ENCODE measurements at places on chromosomes 1 and 21.
A peak's percentile ranks its signal among the peaks of the same experiment; 100 is the strongest.

GRCh38 chr1:11654939-11655808, 497 bp downstream of the FBXO44 start:
- no peak for DNase-seq

GRCh38 chr1:15028102-15028501, 125.4 kb upstream of the TMEM51 start:
- DNase-seq = no peak

GRCh38 chr1:53470155-53470554, 11.0 kb downstream of the DMRTB1 start:
- no peak for DNase-seq

- DNase-seq = no peak
Observed at GRCh38 chr1:30856260-30856790, 52.2 kb downstream of the SDC3 start.

GRCh38 chr1:50110656-50111055, 1.9 kb downstream of the ELAVL4 start:
- no peak for DNase-seq

GRCh38 chr1:168504064-168504837, 39.5 kb downstream of the XCL2 start:
- peak; percentile 64 for DNase-seq

DNA sequence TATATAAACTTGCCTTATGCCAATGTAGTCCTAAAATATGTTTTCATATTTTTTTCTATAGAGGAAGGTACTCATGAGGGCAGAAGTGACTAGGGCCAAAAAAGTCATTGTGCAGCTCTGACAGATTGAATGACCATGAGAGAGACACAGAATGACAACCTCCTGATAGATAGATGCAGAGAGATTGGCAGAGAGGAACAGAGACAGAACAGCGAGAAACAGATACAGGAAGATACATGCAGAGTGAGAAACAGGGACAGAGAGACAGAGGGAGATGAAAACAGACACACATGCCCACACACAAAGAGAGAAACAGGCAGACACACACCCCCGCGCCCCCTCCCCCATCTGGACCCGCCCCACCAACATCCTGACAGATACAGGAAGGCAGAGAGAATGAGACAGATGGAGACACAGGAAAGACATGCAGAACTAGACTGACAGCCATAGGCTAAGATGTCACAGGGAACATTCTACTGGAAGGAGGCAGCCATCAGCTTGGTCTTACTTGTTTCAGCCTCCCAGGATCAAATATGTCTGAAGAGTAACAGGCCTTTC, 211.1 kb downstream of the ST6GALNAC3 start:
- no peak for DNase-seq

DNA sequence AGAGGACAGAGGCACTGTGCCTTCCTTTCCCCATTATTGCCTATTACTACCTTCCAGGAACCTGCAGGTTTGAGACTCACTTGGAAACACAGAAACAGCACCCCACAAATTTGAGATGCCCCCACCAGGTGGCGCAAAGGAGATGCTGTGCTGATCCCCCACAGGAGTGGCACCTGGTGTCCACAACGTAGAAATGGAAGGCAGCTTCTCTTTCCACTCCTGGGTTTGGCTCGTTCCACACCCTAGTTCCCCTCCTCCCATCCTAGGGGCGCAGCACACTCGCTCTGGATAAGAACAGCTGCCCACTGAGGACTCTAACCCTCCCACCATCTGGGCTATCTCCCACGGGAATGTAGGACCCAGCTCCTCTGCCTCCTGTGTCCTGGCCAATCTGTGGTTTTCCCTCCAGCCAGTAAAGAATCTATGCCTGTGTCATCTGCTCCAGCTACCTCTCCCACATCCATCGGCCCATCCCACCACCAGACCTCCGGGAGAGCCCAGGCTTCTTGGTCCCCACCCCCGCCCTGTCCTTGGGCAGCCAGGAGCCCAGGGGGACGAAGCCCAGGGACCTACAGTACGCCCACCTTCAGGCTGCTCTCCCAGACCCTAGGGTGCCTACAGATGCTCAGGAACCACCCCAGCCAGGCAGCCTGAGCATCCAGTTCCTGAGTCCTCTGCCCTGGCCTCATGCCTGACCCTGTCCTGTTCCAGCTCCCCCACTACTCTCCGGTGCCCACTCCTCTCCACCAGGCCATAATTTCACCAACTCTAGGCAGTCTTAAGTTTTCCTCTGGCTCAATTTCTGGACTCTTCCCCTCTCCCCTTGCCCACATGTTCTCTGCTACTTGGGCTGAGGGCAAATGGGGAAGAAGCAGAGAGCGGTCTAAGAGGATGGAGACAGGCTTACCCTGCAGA, 549 bp downstream of the THBS3 start:
- peak; percentile 95 for DNase-seq

- DNase-seq = no peak
Observed at GRCh38 chr1:67137307-67137753, 2.6 kb upstream of the C1orf141 start.

DNA sequence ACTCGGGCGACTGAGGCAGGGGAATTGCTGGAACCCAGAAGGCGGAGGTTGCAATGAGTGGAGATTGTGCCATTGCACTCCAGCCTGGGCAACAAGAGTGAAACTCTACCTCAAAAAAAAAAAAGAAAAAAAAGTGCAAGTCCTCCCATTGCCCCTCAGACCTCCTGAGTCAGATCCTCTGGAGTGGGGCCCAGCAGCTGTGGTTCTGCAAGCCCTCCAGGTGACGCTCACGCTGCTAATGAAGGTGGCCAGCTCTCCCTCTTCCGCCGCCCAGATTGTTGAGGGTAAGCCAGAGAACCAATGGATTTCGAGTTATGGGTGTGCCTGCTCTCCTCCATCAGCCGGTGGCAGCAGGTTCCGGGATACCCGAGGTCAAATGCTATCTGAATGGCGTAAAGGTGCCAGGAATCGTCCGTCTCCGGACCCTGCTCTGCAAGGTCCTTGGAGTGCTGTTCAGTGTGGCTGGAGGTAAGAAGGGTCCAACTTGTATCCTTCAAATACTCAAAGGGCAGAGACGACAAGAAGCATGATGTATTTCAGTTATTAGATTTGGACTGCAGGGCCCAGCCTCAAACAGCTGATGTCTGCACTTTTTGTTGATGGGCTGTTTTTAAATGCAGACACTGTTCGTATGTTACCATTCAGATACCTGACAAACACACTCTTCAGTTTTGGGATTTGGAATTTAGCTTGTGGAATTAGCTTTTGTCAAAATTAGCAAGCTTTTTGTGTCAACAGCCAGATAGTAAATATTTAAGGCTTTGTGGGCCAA, 17.6 kb downstream of the CLCN6 start:
- DNase-seq = no peak

- DNase-seq = no peak
Observed at GRCh38 chr1:81808760-81809159, 8.0 kb downstream of the ADGRL2 start.

- DNase-seq = peak; percentile 11
Observed at GRCh38 chr1:192609110-192610079, 26.6 kb upstream of the RGS13 start.

DNA sequence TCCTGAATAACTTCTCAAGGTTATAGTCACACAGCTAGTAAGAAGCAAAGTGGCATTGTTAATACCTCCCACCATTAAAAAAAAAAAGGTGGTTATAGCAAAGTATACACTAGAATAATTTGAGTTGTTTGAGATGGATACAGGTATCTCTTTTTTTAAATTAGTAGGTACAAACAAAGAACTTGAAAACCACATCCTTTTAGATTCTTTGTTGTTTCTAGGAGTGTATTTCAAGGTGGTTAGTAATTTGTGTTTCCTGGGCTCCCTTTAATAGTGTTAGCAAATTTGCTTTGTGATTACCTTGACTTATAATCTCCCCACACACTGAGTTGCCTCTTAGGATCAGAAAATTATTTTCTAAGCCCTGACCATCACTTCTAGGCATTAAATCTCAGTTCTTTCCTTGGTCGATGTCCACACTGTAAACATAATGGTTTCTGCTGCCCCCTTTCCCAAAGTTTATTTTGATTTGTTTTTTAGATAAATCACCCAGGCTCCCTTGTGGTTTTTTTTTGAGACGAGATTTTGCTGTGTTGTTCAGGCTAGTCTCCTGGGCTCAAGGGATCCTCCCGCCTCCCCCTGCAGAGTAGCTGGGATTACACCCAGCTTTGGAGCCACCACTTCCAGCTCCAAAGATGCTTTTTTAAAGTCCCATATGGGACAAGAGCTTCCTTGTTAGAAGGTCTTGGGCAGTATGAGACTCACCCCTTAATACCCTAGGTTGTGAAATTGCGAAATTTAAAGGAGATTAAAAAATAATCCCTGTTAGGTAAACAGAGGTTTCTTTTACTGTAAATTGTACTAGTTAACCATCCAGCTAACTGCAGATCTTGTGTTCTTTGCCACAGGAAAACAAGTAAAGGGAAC, 6.2 kb downstream of the AKIRIN1 start:
- no peak for DNase-seq

DNA sequence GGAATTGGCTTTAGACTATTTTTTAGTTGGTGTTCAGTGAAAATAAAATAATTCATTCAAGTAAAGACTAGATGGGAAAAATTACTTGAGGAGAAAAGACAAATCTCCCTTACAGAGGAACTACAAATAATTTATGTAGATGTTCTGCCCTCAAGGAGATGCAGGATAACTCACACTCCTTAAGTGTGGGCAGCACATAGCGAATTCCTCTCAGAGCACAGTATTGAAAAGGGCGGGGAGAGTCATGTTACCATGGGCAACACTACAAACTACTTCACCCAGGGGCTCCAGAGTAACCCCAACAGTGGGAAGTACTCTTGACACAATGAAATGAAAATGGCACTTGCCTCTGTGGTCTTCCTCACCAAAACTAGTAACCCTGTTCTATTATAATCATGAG, 20.6 kb upstream of the LAMC2 start:
- DNase-seq = no peak

DNA sequence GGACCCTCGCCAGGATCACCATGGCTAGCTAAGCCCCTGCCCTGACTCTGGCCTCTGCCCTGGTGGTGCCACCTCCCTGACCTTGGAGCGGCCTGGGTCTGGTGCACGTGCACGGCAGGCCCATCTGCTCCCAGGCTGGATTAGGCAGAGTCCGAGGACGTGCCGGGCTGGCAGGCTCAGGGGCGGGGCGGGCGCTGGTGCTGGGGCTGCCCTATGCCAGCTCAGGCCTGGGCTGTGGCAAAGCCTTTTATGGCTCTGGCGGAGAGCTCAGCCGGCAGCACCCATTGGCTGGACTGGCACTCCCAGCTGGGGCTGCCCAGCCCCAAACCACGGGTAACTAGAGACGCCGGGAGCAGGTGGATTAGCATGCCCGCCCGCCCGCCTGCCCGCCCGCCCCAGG, 17.1 kb upstream of the EDN2 start:
- DNase-seq = no peak

DNA sequence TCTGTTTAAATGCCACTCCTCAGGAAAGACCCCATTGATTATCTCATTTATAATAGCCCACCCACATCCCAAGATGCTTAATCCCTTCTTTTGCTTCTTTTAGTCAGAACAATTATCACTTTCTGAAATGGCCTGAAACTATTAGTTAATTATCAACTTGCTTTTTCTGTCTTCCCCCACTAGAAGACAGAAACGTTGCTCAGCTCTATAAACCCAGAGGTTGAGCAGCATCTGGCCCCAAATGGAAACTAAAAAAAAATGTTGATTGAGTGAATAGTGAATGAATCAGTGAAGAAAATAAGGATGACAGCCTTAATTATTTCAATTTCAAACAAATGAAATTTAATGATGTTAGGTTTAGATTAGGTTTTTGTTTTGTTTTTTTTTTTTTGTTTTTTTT, 38.2 kb upstream of the PIGC start:
- no peak for DNase-seq

DNA sequence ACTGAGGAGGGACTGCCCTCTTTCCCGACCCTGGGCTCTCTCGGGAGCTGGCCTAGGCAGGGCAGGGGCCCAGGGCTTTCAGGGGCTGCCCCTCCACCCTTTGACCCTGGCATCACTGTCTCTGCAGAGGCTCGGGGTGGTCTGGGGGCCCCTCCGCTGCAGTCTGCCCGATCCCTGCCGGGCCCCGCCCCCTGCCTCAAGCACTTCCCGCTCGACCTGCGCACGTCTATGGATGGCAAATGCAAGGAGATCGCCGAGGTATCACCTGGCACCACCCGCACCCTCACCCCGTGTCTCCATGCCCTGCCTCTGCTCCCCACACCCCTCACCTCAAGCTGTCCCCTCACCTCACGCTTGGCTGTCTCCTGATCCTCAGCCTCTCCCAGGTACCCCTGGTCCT, 5.5 kb downstream of the AMPD2 start:
- peak; percentile 47 for DNase-seq

DNA sequence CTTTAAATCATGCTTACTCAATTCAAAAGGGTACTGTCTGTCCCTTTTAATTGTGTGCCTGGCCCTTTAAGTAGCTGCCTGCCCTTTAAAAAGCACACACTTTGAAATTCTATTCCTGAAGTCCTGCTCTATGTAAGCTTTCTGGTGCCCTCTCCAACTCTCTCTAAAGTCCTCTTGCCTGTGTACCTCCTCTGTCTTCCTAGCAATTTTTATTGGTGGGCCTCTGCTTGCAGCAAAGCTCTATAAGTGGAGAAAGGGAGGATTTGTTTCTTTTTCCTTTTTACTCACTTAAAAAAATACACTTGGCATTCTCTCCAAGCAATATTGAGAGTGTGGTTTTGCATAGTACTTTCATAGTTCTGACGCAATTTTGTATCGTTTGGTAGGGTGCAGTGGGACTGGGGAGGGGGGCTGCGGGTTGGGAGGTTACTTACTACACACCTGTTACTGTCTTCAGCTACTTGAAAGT, 135.4 kb downstream of the LMO4 start:
- DNase-seq = no peak

GRCh38 chr1:113185463-113186104, 112.6 kb downstream of the LRIG2 start:
- no peak for DNase-seq

DNA sequence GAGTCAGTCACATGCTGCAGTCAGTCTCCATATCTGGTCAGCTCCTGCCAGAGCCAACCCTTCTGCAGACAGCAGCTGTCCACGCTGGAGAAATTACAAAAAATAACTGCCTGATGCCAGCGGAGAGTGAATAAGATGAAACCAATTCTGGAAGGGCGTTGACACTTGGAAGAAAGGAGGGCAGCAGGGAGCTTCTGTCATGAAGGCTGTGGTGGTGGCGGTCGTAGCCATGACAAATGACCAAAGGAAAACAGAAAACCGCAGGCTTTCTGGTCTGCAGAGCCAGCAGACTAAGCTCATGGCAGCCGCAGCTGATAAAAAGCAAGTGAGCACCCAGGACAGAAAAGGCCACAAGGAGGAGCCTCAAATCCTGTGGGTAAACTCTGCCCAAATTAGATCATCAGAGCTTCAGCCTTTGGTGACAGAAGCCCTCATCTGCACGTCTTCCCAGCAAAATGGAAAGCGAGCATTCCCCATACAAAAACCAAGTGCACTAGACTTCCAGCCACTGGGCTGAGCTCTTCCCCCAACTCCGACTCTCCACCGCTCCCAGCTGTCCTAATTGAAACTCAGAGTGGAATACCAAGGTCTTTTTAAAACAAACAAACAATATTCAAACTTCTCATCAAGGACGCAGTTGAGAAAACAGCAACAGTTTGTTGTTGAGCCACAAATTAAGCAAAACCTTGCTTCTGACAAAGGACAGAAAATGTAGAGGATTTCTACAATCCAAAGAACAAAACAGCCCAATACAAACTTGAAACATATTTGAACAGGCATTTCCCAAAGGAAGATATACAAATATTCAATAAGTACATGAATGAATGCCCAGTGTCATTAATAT, 28.7 kb downstream of the RSPH1 start:
- DNase-seq = no peak

GRCh38 chr1:7221826-7222694, 436.8 kb downstream of the CAMTA1 start:
- DNase-seq = no peak

- DNase-seq = no peak
Observed at GRCh38 chr21:42086969-42087368, 15.9 kb downstream of the UMODL1 start.

Measured in stimulated activated effector memory CD8-positive, alpha-beta T cell treated with anti-CD3 and anti-CD28 coated beads, Interleukin-12 subunit alpha, Interleukin-12 subunit beta, amount 100 ng/mL, for 72 hours (primary cell).